ENCODE measurements at places on chromosomes 7 and 10.

DNA sequence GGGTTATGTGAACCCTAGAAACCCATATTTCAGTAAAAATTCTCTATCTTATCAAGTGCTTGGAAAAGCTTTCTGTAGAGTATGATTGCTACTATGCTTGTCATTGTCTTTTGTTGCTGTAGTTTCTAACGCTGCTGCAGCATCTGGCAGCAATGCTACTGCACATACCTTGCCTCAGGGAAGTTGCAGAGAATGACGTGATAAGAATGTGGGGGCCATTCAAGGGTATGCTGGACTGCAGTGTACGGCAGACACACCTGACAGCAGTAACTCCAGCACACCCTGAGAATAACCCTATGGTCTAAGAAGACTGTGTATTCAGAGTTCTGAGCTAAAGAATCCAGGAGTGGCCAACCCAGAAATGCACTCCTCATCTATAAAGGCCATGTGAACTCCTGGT, 20.5 kb downstream of the TRIM4 start:
- DNase-seq = no peak

DNA sequence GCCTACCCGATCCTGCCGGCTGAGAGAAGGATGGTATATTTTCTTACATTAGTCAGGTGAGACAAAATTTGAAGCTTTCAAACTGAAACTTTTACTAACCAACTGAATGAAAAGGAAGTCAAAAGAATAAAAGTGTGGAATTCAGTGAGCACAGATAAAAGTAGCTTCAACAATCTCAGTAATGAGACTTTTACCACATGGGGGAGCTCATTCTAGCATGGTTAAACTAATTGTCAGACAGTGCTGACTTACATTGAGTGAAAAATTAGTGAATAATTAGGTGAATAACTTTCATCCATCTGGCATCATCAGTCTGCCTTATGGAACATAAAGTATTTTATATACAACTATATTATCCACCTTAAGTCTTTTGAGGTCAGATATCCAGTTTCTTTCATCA, 8.4 kb downstream of the FAM237B start:
- DNase-seq = no peak

DNA sequence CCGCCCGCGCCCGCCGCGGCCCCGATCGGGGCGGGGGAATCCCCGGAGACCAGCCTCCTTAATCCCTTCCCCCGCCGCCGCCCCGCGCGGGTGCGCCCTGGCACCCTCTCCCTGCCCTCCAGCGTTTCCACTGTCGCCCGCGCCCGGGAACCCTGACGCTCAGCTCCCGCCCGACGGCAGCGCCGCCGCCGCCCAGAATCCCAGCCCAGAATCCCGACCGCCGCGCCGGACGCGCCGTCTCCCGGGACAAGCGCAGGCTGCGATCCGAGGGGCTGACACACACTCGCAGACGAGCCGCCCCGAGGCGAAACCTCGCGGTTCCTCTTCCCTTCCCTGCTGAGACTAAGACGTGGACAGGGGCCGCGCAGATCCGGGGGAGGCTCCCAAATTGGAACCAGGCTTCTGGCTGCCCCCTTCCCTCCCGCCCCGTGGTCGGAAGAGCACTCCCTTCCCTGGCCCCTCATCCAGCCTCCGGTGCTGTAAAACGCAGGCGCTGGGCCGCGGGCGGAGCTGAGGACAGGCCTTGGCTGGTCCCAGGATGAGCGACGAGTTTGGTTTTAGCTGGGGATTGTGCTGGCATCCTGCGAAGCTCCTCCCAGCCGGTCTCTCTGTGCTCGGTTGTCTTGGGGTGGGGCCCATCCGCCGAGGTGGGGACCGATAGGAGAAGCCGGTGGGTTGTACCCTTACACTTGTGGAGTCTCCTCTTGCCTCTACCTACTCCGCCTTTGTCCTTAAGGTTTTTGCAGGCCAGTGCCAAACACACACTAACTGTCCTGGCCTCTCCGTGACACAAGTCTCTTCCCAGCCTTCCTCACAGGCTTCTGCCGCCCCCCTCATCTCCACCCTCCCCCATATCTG, 1.1 kb downstream of the MARVELD1 start:
- no peak for DNase-seq

GRCh38 chr10:66586073-66586472, 339.8 kb upstream of the LRRTM3 start:
- no peak for DNase-seq

GRCh38 chr7:120431016-120431415, 158.0 kb downstream of the KCND2 start:
- DNase-seq = no peak

DNA sequence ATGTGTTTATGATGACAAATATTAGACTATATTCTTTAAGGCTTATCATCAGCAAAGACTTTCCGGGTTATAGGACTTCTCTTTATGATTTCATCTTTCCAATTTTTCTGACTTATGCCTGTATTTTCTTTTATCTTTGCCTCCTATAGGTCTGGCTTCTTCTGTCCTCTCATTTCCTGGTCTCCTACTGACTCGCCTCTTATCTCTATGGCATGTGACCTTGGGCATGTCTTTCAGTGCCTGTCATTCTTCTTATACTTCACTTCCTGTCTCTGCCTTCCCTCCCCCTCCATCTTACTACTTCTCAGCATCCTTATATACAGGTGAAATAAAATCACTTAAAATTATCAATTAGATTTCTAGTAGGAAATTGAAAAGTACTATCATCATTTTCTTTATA, 42.2 kb downstream of the PCDH15 start:
- DNase-seq = no peak

DNA sequence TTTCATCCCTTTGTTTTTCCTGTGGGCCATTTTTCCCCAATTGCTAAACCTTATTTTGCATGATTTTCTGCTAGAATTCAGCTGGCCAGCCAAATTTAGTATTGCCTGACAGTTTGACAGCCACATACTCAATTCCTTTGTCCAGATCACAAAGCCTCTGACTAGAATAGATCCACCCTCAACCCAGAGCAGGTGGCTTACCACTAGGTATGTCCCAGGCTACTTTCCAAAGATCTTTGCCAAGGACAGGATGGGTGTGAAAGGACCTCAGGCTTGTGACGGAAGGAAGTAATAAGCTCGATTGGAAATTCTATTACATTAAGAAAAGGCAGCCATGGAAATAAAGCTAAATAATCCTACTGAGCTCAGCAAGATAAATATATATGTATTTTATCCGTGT, 50.6 kb upstream of the AGK start:
- no peak for DNase-seq

- no peak for DNase-seq
Observed at GRCh38 chr10:19803676-19804075, 12.6 kb upstream of the PLXDC2 start.

GRCh38 chr10:121113385-121113696, 262.2 kb downstream of the WDR11 start:
- DNase-seq = no peak

DNA sequence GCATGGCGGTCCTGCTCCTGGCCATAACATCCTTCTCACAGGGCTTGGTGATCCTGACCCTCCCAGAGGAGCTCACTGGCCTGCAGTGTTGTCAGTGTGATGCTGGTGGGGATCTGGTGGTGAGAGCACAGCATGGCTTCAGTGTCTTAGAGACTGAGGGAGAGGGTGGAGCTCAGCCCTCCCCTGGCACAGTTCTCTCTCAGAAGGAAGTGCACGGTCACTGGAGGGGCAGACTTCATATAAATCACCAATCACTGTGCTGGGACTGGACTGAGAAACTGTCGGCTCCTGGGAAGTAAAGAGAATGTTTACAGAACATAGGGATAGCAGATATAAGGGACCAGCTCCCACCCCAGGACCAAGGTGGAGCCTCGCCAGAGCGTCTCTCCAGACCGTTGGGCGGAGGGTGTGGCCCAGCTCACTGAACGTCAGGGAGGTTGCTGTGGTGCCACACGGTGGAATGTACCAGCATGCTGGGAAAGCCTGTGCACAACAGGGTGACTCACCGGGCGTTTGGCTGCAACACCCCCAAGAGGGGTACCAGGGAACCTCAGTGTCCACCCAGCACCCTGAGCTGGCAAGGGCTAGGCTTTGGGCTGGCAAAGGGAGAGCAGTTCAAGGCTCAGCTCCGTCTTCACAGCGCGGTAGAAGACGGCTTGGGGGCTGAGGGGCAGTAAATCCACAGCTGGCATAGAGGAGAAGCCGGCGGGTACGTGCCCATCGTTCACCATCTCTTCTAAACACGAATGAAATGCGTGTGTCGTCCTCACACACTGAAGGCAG, 8.8 kb upstream of the GET4 start:
- no peak for DNase-seq

- no peak for DNase-seq
Observed at GRCh38 chr7:10225275-10225674, 748.4 kb upstream of the PHF14 start.

DNA sequence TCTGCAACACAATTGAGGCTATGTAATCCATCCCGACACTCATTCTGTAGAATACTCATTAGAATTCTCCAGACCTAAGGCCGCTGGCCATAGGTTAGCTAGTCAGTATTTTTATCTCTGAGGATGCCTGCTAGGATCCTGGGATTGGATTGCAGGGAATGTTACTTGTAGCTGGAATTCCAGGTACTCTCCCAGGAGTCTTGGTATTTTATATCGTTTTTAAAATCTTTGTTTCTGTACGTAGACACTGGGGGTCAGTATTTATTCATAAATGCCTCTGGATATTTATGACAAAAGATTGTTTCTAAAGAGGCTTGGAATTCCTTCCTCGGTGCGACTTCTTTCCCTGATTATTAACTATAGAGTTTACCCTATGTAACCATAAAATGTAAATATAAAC, 40.1 kb downstream of the BPGM start:
- no peak for DNase-seq

- DNase-seq = no peak
Observed at GRCh38 chr10:420154-421121, 269.0 kb downstream of the DIP2C start.

- DNase-seq = no peak
Observed at GRCh38 chr7:132760866-132761265, 184.6 kb upstream of the PLXNA4 start.

GRCh38 chr10:70247360-70247759, 14.1 kb upstream of the PPA1 start:
- no peak for DNase-seq

DNA sequence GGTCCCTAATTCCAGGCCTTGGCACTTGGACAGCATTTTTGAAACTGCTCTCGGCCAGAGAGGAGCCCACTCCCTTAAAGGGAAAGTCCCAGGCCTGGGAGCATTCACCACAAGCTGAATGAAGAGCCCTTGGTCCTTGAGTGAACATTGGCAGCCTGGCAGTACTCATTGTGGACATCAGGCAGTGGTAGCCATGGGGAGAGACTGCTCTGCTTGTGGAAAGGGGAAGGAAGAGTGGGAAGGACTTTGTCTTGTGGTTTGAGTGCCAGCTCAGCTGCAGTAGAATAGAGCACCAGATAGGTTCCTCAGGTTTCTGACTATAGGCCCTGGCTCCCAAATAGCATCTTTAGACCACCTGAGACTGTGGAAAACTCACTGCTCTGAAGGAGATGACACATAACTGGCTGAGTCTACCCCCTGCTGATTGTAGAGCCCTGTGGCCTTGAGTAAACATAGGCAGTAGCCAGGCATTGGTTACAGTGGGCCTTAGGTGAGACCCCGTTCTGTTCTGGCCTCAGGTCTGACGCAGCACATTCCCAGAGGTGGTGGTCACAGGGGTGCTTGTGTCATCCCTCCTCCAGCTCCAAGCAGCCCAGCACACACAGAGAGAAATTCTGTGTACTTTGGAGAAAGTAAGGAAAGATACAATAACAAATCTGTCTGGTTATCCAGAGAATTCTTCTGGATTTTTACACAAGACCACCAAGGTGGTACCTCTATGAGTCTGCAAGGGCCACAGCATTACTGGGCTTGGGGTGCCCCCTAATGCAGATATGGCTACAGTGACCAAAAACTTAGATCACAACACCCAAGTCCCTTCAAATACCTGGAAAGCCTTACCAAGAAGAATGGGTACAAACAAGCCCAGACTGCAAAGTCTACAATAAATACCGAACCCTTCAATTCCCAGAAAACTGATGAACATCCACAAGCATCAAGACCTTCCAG, 153.8 kb downstream of the GNAI1 start:
- DNase-seq = no peak

DNA sequence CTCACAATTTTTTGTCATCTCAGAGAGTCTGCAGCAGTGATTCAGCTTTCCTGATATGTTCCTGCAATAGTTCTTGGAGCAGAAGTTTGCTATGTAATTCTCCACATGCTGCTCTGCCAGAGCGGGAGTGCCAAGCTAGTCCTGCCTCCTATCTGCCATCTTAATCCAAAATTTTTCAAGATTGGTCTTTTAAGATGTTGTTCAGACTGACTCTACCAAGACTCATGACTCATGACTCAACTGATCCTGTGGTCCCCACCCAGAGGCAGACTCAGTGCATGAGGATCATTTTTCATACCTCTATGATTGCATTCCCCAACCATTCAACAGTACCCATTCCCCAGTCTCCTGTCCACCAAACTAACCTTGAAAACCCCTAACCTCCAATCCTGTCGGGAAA, 470.8 kb downstream of the INHBA start:
- no peak for DNase-seq

- no peak for DNase-seq
Observed at GRCh38 chr7:90773269-90773668, 177.1 kb downstream of the CDK14 start.

DNA sequence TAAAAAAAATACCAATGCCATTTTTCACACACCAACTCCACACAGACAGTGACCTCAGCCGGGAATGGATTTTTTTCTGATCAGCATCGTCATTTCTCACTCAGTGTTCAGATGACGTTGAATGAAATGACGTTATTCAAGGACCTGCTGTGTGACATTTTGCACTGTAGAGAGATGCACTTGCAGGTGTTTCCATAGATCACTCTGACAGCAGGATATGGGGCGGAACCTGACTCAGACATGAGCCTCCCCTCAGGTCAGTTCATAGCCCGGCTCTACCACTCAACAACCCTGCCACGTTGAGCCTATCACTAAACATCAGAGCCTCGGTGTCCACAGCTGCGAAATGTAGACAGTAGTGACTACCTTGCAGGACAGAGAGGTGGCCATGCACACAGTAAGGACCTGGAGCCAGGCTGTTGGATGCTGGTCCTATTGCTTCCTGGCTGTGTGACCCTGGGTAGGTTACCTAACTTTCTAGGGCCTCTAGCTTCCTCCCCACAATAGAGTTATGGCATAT, 41.4 kb upstream of the ANTXRL start:
- DNase-seq = no peak

GRCh38 chr7:3673524-3673923, 372.5 kb downstream of the SDK1 start:
- DNase-seq = peak; percentile 53

- DNase-seq = no peak
Observed at GRCh38 chr10:19491166-19491565, 325.1 kb upstream of the PLXDC2 start.
